ENCODE measurements at places on chromosomes 4 and X.

- DNase-seq: no peak
Observed at GRCh38 chr4:112646632-112647537, 9.9 kb downstream of the LARP7 start.

DNA sequence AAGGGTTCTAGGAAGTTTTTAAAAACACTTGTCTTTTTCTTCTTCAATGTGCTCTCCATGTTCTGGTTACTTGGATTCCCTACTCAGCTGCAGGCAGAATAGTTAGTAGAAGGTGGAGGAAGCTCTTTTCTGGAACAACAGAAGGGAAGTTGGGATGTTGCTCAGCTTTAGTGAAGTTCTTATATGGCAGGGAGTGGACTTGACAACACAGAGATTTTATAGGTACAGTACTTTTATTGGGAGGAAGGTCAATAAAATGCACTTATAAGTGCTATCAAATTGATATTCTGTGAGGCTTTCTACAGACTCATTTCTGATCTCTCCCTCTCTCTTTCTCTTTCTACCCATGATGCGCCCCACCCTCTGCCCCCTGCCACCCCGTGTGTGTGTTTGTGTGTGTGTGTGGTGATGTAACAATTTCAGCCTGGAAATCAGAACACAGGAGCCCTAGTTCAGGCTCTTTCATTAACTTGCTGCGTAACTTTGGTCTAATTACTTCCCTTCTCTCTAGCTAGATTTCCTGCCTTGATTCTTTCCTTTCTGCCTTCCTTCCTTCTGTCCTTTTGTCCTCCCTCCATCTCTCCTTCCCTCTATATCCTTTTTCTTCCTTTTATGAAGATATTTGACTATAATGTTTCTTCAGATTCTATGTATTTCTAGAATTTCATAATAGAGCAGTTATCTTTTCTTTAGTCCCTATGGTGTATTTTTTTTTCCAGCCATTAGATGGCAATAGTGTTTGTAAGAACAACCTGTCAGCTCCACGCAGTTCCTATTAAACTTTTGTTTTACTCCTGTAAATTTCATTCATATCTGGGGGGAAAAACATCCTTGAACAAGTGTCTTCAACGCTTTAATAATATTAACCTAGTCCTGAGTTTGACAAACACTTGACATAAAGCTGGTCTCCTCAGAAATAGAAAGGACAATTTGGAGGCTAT lies 37.1 kb downstream of the HEPH start:
- DNase-seq: peak; percentile 6

DNA sequence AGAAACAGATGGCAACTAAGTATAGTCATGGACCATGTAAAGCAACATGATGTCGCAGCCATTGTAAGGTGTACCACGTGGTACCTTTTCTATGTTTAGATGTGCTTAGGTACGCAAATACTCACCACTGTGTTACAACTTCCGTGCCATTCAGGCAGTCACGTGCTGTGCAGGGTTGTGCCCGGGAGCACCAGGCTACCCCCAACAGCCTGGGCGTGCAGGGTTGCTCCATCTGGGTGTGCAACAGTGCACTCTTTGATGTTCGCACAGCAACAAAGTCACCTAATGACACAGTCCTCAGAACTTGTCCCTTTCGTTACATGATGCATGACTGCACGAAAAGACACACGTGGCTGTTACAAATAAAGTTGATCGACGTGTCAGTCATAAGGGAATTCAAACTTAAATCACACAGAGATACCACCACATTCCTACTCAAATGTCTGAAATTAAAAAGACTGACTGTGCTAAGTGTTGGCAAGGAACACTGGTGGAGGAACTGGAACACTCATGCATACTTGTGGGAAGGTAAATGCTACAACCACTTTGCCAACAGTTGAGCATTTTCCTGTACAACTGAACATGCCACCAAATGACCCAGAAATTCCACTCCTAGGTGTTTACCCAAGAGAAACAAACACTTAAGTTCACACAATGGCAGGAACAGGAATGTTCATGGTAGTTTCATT lies 24.3 kb downstream of the CPLX1 start:
- no peak for DNase-seq

- no peak for DNase-seq
Observed at GRCh38 chr4:158913766-158914165, 144.9 kb downstream of the FNIP2 start.

GRCh38 chrX:13007519-13008188 lies 32.7 kb downstream of the TMSB4X start:
- no peak for DNase-seq

DNA sequence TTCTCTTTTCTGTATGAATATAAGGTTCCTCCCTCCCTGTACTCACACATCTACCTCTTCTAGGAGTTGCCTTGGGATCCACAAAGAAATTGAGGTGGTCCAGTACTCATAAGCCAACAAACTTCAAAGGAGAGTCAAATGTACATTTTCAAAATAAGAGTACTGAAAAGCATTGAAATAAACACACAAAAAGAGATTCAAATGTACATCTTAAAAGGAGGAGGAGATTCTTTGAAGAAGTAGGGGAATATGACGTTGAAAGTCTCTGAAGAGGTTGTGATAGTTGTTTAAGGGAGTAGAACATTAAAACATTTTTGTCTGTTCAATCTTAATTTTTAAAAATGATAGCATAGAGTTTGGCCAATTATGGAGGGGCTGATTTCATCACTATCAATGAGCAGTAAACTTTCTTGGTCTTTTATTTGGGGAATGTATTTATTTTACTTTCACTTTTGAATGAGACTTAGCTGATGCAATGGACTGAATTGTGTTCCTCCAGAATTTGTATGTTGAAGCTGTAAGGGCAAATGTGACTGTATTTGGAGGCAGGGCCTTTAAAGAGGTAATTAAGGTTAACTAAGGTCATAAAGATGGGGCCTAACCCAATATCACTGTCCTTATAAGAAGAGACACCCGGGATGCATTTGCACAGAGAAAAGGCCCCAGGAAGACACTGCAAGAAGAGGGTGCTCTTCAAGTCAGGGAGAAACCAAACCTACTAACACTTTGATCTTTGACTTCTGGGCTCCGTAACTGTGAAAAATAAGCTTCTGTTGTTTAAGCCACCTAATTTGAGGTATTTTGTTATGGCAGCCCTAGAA lies 226.3 kb upstream of the PGRMC2 start:
- no peak for DNase-seq

DNA sequence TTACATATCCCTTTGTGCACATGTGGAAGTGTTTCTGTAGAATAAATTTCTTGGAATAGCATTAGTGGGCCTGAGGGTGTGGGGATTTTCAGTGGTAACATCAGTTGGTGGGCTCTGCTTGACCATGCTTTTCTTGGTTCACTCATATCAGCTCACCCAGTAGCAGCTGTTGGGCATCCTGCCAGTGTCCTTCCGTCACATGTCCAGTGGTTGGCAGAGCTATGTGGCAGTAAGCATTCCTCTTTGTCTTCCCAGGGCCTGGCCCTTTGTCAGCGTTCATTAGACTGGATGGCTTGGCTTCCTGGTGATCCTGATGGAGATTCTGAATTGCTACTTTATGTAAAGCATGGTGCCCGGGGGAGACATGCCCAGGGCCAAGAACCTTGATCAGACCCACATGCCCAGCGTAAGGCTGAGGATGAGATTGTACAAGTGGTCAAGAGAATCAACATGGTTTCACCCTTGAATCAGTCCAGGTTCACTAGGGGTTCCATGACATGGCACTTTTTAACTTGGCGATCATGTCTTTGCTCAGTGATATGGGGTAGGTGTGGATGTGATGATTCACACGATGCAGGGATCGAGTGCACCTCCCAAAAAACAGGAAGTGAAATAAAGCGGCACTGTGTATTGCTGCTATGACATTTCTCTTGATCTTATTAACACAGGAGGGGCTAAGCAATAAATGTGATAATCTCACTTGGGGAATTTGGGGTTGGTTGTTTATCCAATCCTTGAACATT lies 72.1 kb upstream of the IGFBP7 start:
- no peak for DNase-seq

DNA sequence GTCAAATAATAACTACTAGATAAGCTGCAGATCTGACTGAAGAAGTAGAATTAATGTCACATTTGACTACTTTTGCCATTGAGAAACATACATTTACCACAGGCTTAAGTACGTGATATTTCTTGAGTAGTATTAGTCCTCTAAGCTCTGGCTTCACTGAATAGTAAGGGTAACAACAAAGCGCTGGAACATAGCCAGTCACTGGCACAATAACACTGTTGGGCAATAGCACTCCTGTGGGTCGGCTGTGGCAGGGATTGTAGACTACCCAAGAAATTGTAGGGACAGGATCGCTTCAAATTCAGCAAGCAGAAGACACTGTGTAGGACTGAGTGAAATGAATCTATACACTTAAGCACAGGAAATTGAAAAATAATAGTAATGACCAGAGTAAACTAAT lies 27.1 kb upstream of the IL15 start:
- DNase-seq: no peak

DNA sequence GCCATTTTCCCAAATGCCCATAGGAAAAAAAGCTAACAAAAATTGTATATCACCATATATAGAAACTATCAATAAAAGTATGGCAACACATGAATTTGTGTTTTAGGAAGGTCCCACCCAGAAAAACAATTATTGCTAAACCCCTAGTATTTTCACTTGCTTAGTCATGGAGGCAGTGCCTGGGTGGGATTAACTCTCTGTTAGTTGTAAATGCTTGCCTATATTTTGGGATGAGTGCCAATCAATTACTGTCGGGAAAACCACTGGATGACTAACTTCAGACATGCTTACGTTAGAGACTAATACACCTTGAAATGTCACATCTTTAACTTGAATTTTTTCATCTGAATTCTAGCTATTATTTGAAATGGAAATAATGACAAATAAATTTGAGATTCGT lies 33.9 kb downstream of the TMPRSS11A start:
- DNase-seq: no peak

DNA sequence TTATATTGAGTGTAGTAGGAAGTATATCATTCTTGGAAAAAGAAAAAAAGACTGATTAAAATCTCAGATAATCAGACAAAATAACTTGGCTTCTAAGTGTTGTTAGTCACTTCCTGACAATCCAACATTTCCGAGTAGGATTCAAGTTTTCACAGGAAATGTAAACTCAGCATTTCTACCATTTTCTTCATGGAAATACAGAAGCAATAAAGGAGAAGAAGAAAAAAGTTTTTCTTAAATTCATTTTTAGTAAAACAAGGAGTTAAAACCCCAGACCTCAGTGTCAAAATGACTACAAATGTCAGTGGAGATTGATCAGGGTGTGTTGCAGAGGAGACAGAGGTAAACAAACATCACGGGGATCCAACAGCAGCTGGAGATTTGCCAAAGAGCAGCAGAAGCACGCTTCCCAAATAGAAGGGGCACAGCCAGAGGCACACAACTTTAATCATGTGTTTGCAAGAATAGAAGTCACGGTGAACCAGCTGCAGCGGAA lies 129.3 kb upstream of the FAM9B start:
- no peak for DNase-seq

- no peak for DNase-seq
Observed at GRCh38 chrX:66544181-66544580, 94.7 kb downstream of the EDA2R start.

GRCh38 chr4:169269916-169270809 lies 593 bp downstream of the SH3RF1 start:
- peak; percentile 40 for DNase-seq

- no peak for DNase-seq
Observed at GRCh38 chr4:174578366-174578765, 56.1 kb upstream of the HPGD start.

- no peak for DNase-seq
Observed at GRCh38 chr4:128916832-128917231, 107.3 kb downstream of the JADE1 start.

- DNase-seq: no peak
Observed at GRCh38 chr4:19213388-19213787, 1038.3 kb upstream of the SLIT2 start.

DNA sequence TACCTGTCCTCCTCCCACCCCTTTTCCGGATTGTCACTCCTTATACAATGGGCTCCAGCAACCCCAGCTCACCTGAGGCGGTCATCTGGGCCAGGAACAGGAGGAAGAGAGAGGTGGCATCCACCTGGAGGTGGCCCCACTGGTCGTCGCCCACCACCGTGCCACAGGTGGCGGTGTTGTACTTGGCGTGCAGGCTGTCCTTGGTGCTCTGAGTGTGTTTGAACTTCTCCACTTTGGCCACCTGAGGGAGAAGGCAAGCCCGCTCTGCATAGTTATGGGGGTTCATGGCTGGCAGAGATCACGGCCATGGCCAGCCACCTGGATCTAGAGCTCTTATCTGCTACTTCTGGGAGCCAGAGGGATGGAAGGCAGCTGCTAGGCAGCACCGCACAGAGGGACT lies 32.9 kb downstream of the PHKA2 start:
- peak; percentile 22 for DNase-seq

DNA sequence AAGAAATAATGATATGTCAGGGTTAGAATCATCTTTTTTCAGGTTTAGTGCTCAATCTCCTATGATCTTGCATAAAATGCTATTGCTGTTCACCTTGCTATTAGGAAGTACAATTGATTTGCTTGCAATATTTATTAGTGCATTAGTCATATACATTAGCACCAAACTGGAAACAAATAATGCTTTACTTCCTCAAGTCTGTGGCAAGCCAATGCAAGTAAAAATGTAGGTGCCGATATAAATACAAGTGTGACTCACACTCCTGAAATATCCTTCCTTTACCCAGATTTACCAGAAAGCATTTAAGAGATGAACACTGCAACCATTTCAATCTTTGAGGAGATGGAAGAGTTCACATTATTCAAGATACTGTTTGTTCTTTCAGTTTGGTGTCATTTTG lies 1487.7 kb upstream of the ADGRL3 start:
- no peak for DNase-seq

DNA sequence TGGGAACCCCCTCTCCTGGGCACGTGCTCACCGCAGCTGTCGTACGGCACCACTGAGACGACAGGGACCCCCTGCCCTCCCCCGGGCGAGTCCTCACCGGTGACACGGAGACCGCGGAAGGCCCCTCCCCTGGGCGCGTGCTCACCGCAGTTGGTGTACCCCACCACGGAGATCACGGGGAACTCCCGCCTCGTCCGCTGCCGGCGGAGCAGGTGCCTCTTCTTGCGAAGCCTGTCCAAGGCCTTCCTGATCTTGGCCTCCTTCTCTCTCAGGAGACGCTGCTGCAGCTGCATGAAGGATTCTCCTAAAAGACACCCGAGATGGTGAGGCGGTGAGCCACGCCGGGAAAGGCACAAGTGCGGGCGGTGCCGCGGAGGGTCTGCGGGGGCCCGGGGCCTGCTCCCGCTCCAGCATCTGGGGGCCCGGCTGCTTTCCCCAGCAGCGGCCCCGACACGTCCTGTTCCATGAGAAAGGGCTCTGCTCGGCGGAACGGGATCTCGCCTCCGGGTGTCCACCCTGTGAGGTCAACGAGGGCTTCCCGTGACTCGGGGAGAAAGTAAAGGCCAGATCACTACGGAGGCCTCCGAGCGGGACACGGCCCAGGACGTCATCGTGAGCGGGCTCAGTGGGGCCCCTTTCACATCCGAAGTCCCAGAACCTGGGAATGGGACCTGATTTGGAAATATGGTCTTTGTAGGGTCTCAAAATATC lies 5.8 kb downstream of the GTPBP6 start:
- DNase-seq: no peak

All from T47D (cell line).